ENCODE measurements at places on chromosomes 2 and 18.
A peak's percentile ranks its signal among the peaks of the same experiment; 100 is the strongest.

DNA sequence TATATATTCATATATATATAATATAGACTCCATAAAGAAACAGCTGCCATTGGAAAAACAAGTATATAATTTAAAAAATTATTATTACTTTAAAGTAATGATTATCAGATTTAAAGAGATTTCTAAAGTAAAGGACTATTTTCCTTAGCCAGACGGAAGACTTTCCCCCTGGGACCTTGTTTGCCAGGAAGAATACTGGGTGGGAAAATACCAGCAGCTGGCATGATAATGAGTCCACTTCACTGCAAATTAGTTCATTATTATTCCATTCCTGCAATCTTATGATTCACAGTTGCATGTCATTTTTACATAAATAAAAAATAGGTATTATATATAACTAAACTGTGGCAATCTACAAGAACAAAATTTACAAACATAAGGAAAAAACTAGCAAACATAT is 339.8 kb upstream of the CDH7 start:
- no peak for DNase-seq

DNA sequence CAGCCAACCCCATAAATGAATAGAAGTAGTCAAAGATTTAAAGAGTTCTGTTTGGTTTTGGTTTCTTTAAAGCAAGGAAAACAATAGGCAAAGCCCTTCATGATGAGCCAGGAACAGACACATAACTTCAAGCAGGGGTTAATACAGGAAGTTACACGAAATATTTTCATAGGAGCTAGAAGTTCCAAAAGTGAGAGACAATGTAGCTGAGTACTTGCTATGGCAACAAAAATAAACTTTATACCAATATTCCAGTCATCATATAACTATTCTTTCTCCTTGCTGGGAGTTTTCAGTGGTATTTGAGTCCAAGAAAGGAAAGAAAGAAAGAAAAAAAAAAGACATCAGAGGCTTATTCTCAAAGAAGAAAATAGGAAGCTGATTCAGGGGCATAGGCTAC is 56.2 kb downstream of the COBLL1 start:
- no peak for DNase-seq

- no peak for DNase-seq
These were observed 68.3 kb downstream of the BABAM2 start for GRCh38 chr2:27958711-27959378.

- no peak for DNase-seq
These were observed 108.3 kb upstream of the NOSTRIN start for GRCh38 chr2:168694173-168694572.

DNA sequence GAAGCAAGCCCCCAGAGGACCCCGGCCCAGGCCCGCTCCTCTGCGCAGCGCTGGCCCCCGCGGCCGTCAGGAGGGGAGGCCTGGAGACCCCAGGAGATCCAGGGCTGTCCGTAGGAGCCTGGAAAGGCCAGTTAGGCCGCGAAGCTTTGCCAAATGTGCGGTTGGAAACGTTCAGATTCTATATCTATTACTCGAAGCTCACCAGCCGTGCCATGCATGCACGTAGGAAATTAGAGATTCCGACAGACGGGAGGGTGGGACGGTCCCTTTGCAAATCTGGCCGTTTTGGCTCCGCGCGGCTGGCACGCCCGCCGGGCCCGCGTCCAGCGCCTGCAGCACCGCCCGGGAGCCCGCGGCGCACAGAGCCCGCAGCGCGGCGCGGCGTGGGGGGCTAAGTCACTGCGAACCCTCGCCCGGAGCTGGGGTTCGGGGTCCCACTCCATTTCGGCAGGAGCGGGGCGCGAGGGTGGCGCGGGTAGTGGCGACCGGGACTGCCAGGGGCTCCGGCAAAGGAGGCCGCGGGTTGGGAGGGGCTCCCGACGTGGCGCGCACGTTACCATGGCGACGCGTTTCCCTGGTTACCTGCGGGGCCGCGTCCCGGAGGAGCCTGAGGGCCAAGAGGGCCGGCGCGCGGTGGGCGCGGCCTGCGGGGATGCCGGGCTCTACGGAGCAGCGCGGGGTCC is 488.6 kb upstream of the SMIM21 start:
- no peak for DNase-seq

DNA sequence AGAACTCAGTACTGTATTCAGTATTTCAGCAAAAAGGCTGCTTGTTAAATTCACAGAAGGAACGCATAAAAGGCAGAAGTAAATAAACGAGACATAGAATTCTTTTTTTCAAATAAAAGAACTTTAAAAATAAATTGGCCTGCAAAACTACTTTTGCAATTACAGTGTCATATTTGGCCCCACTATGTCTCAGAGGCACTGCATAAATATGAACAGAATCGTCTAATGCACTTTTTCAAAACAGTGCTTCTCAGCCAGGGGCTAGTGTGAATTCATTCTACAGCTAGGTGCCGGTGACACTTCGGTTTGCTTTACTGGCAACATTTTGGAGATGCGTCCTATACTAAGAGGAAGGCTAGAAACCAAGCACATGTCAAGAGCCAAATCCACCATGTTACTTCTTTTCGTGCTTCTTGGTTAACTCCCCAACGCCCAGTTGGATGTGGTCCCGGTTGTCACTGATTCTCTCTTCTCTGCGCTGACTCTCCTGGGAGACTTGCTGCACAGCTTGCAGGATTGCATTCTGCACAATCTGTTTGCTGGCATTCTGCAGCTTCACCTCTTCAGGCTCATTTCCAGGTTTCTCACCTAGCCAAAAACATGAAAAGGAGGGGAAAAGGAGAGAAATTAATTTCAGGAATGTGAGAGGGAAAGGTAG is 51.8 kb downstream of the AKAIN1 start:
- DNase-seq: no peak

DNA sequence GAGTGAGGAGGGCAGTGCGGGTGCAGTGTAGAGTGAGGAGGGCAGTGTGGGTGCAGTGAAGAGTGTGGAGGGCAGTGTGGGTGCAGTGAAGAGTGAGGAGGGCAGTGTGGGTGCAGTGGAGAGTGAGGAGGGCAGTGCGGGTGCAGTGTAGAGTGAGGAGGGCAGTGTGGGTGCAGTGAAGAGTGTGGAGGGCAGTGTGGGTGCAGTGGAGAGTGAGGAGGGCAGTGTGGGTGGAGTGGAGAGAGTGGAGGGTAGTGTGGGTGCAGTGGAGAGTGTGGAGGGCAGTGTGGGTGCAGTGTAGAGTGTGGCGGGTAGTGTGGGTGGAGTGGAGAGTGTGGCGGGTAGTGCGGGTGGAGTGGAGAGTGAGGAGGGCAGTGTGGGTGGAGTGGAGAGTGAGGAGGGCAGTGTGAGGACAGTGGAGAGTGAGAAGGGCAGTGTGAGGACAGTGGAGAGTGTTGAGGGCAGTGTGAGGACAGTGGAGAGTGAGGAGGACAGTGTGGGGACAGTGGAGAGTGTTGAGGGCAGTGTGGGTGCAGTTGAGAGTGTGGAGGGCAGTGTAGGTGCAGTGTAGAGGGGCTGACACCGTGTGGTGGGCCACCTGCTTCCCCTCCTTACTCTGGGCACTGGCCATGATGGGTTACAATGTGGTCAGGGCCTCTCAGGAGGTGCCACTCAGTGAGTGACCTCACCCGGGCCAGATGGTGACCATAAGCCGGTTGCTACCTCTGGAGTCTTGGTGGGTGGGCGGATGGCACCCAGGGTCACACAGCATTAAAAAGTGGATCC is 28.5 kb downstream of the INPP4A start:
- DNase-seq: no peak

- no peak for DNase-seq
These were observed 267.7 kb downstream of the PRKCE start for GRCh38 chr2:45919160-45919650.

GRCh38 chr2:37654932-37655841 is 16.3 kb downstream of the CDC42EP3 start:
- DNase-seq: no peak

- DNase-seq: no peak
These were observed 12.6 kb upstream of the POLE4 start for GRCh38 chr2:74945788-74946331.

DNA sequence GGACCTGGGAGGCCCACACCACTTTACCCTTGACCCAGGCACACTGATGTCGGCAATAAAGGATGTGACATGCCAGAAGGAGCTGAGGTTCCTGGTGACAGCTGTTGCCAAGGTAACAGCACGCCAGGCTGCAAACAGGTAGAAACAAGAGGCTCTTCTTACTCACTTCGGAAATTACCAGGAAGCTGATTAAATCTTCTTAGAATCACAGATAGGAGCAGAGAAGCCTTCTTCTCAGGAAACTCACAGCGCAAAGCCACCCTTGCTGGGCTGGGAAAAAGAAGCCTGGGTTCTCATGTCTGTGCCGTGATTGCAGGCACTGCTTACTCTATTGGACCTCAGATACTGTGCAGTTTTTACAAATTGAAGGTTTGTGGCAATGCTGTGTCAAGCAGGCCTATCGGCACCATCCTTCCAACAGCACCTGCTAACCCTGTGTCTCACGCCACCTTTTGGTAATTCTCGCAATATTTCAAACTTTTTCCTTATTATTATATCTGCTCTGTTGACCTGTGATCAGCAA is 61.0 kb upstream of the TAF1B start:
- peak; percentile 66 for DNase-seq

GRCh38 chr2:100252811-100253698 is 69.2 kb downstream of the LONRF2 start:
- DNase-seq: no peak

DNA sequence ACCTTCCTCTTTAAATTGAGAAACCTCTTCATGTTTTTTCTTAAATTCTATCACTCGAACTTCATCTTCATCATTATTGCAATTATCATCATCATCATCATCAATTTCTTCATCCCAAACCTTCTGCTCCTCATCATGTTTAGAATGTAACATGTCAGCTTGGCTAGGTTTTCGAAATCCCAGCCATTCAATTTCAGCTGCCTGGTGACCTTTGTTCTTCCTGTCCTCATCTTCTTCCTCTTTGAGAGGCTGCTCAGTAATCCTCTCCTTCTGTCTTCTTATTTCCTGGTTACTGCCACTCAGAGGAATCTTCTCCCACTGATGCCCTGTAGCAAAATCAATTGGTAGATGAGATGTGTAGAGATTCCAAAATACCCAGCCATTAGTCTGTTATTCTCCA is 4.2 kb downstream of the ERMN start:
- no peak for DNase-seq

DNA sequence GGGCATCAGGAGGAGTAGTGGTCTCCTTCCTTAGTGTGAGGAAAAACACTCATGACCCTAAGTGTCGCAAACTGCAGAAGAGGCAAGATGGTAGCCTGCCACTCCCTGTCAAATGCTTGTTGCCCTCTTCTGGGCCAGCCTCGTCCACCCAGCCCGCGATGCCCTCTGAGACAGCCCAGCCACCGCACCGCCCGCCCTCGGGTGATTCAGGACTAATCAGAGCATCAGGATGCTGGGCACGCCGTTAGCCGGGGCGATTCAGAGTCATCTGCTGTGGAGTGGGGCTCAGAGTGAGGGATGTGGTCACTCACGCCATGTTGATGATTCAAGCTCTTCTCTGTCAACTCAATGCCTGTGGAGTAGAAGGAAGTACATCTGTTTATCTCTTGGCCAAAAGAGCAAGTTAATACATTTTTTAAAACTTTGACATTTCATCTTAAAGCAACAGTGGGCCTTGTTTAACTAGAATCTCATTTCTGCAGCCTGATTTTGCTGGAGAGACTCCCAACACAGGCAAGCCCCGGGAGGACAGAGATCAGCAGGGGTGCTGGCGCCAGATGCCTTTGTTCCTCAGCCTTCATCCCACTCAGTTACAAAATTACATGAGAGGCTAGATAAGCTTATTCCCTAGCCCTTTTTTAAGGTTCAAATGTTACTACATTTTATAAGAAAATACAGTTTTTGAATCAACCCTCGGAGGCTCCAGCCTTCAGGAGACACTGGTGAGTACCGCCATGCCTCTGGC is 79.0 kb downstream of the TMEM18 start:
- DNase-seq: no peak

Data from keratinocyte (primary cell).